ENCODE measurements at places on chromosomes 3 and 15.

- DNase-seq = no peak
Observed at GRCh38 chr15:42264795-42265194, 8.2 kb upstream of the GANC start.

- DNase-seq = no peak
Observed at GRCh38 chr3:20698896-20699295, 512.9 kb upstream of the SGO1 start.

DNA sequence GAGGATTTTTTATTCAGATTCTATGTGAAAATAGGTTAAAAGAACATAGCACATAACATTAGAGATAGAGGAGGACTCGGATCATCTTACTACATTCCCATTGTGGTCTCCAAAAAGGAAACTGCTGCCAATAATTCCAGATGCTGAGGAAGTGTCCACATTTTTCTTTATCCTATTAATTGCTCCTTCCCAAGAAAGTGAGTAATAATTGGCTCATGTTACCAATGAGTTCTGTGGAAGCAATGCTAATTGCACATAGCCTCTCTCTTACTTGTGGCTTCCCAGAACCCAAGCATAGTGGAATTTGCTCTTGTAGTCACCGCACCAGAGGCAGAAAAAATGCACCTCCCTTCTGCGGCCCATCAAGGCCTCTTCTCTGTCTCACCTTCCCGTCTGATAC lies 208.4 kb downstream of the PLOD2 start:
- DNase-seq = no peak

DNA sequence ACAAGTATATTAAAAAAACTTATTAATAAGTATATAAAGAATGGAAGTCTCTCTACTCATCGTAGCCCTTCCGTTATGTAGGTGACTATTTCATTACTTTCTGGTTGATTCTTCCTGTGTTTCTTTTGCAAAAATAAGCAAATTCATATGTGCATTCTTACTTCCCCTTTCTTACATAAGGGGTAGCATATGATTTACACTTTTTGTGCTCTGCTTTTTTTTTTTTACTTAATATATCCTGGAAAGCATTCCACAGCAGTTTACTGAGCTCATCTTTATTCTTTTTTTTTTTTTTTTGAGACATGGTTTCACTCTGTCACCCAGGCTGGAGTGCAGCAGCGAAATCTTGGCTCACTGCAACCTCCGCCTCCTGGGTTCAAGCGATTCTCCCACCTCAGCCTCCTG lies 12.9 kb downstream of the SCAMP5 start:
- DNase-seq = no peak

DNA sequence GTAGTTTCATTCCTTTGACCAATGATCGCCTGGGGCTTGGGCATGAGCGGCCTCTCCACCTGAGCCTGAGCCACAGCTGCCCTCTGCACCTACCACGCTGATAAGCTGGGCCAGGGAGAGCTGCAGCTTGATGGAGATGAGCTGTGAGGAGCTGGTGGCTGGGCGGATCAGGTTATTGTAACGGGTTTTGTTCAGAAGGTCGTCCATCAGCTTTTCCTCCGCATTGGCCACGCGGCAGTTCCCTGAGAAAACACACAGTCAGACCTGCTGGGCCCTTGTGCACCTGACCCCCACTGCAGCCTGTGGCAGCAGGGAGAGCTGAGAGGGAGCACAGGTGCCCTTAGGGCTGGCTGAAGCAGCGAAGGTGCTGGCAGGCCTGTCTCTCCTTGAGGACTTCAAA lies 5.7 kb downstream of the CHRNB4 start:
- no peak for DNase-seq

DNA sequence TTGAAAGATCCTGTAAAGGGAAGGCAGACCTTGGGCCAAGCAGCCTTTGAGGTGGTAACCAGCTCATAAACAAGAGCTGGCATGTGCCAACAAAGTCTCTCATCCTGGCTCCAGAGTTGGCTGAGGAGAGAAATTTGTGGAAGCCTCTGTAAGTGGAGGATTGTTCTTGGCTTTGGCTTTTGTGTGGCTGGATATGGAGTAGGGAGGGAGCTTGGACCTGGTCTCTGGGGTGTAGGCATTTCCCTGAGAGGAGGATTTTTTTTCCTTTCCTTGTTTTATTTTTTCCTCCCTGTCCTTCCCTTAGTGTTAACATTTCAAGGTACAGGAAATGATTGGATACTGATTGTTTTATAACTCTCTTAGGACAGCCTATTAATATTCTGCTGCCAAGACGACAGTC lies 60.8 kb downstream of the ZNF609 start:
- DNase-seq = no peak
